ENCODE measurements at places on chromosomes 13 and 19.

DNA sequence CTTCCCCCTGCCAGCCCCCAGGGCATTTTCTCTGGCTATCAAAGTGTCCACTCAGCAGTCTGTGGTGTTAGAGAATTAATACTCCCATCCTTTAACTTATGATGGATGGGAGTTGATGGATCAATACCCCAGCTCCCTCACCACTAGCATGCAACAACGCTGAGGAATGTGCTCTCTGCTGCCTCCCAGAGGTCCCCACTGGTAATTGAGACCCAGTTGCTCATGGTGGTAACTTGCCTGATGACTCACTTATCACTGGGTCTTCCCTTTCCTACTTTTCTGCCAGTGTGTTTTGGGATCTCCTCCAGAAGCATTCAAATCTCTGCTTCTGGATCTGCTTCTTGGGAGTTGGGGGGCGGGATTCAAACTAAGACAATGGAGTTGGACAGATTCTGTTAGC is 20.3 kb upstream of the CACNA1A start:
- no peak for DNase-seq

GRCh38 chr13:48579165-48579918 is 46.5 kb upstream of the RCBTB2 start:
- DNase-seq = no peak

DNA sequence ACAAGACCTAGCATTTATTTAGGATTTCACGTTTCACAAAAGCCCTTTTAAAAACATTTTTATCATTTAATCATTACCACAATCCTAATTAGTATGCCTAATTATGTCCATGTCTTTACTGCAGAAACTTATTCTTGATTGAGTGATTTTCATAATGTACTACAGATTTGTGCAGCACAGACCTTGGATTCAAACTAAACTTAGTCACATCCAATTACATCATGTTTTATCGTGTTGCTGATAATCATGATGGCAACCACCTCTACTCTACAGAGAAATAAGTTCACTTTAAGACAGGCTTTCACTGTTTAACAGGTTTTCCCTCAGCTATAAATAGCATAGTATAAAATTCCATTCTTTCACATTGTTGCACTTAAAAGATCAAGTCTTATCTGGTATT is 240.9 kb upstream of the RFC3 start:
- no peak for DNase-seq

- DNase-seq = no peak
Measured at GRCh38 chr13:94854688-94855087, 142.3 kb upstream of the SOX21 start.

DNA sequence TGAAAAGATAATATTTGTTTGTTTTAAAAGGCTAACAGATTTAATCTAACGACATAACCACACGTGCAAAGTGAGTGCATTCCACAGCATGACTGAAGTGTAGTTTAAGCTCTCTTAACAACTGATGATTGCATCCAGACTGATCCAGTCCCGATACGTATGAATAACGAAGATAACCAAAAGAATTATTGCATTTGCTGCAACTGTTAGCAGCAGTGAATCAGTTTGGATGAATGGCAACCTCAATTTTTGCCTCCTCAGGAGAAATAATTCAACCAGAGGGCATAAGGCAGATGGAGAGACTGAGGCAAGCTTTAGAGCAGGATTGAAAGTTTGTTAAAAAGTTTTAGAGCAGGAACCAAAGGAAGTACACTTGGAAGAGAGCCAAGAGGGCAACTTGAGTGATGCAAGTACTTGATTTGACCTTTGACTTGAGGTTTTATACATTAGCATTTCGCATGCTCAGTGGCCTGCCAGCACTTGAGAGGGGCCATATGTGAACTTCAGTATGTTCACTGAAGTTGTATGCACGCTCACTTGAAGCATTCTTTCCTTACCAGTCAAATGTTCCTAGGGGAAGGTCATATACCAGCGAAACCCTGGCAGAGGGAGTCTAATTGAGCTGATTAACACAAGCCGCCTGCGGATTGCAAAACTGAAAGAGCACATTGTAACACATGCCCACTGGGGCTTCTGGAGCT is 835.0 kb upstream of the PCDH20 start:
- DNase-seq = no peak

DNA sequence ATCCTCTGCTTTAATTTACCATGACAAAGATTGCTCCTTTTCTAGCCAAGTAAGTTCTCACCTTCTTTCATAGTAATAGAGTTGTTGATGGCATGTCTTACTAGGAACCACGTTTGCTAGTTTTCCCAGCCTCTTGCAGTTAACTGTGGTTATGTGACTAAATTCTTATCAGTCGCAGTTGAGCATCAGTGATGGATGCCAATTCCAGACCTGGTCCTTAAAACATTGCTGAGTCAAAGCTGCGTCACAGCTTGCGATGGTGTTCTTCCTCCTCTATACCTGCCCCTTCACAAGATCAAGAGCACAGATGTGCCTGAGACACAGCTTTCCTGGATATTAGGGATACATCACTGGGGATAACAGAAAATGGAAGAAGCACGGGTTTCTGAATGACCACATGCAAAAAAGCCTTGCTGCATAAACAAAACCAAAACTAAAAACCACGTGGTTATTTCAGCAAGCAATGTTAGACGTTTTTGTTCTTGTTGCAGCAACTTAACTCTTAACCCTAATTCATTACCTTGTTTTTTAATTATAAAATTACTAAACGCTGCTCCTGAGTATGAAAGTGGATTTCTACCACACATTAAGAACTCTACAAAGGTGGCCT is 97.6 kb upstream of the DACH1 start:
- no peak for DNase-seq
